ENCODE measurements at places on chromosomes 12 and 14. TPM values are rescaled to one million over a fixed set of nuclear protein-coding genes. Genes with fewer than 3 reads are reported as not detected.
A peak's percentile ranks its signal among the peaks of the same experiment; 100 is the strongest.

GRCh38 chr12:53564278-53564677 is 57.0 kb upstream of the NPFF start:
- no peak for DNase-seq

DNA sequence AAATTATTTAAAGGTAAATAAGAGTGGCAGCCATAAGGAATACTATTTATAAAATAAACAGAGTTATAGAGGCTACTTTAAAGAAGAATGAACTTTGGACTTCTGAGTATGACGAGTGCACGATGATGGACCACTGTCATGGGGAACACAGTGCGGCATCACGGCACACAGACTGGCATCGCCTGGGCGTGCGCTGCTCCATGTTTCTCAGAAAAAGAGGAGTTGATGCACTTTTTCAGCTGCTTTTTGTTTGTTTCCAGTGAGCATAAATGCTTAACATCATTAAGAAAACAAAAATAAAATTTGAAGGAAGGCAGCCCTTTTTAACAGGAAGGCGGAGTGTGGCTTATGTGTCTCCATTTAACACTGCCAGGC is 23.3 kb upstream of the EAPP start:
- peak; percentile 48 for DNase-seq

GRCh38 chr12:100555722-100556121 is 17.8 kb upstream of the GAS2L3 start:
- DNase-seq: peak; percentile 72

- DNase-seq: no peak
Measured at GRCh38 chr12:77608271-77608824, 222.3 kb upstream of the NAV3 start.

DNA sequence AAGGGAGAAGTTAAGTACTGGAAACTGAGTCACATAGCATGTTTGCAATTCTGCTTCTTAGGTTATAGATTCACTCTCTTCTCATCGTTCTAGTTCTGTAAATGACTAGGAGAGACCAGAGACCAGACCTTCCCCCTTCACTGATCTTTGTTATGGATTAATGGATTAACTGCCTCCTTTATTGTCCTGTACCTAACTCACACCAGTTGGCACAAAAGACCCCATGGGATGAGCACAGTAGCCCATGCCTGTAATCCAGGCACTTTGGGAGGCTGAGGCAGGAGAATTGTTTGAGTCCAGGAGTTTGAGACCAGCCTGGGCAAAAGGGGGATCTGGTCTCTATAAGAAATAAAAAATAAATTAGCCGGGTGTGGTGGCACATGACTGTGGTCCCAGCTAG is 20.8 kb downstream of the BCAT1 start:
- DNase-seq: no peak

DNA sequence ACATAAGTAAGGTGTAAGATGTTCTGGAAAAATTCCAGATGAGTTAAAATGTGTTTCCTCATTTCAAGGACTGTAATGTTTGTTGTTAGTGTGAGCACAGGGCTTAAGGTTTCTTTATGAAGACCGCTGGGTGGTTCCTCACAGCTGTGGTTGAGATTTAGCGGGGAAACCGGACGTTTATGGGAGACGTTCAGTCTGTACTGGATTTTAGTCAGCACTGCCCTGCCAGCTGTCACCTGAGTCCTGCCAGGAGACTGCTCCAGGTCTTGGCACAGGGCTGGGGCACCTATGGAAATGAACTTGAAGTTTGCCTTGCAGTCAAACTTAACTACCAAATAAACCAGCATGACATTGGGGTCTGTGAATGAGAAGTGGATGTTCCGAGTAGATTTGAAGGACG is 555.2 kb downstream of the DIO2 start:
- DNase-seq: no peak

DNA sequence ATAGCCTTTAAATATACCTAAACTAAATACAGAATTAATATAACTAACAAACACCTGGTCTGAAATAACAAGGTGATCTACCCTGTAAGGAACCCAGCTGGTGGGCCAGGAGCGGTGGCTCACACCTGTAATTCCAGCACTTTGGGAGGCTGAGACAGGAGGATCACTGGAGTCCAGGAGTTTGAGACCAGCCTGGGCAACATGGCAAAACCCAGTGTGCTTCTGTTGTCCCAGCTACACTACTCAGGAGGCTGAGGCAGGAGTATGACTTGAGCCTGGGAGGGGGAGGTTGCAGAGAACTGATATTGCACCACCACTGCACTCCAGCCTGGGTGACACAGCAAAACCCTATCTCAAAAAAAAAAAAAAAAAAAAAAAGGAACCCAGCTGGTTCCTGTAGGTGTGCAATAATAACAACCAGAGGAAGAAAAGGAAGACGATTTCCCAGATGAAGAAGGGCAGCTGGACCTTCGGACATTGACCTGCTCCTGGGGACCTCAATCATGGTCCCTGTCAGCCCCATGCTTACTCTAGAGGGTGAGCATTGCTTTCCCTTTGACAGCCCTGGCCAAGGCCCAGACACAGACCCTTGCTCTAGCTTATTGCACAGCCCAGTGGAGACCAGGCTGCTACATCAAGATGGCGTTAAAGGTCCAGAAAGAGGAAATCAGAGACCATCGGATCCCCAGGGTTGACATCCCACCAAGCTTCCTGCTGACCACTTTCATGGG is 5.4 kb downstream of the FOS start:
- DNase-seq: peak; percentile 44

GRCh38 chr14:102342238-102342637 is 20.5 kb downstream of the CINP start:
- DNase-seq: no peak

Gene TAS2R50
- total RNA-seq: 2.2 TPM

Gene TOMM20L
- total RNA-seq: not detected

Gene PLCZ1
- not detected for total RNA-seq

Gene WBP11
- 31.0 TPM for total RNA-seq

Gene SLC38A4
- 2.8 TPM for total RNA-seq

Data from HepG2 (cell line).